ENCODE measurements at places on chromosomes 5 and 9.

GRCh38 chr5:42840269-42840668, 28.6 kb upstream of the SELENOP start:
- peak; percentile 86 for DNase-seq

GRCh38 chr5:162641142-162641813, 573.7 kb downstream of the GABRG2 start:
- DNase-seq: no peak

DNA sequence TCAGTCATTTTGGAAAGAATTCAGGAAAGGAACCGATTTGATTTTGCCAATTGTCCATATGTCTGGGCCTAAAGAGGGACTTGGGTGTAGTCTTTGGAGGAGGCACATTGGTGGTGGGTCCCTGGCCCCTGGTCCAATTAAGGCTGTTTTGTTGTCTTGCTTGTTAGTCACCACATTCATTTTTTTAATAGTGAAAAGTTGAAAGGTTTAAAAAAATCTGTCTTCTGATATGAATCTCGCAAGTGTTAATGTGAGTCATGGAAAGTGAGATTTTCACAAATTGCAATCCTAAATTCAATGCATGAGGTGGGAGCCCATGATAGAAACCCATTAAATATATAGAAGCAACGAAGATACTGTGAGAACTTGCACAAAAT, 165.9 kb upstream of the OTULINL start:
- DNase-seq: no peak

GRCh38 chr9:116278326-116278725, 124.7 kb downstream of the PAPPA start:
- peak; percentile 42 for DNase-seq

- DNase-seq: no peak
Observed at GRCh38 chr5:55917402-55918086, 66.4 kb downstream of the IL31RA start.

- DNase-seq: no peak
Observed at GRCh38 chr5:76688836-76689235, 27.1 kb upstream of the F2R start.

DNA sequence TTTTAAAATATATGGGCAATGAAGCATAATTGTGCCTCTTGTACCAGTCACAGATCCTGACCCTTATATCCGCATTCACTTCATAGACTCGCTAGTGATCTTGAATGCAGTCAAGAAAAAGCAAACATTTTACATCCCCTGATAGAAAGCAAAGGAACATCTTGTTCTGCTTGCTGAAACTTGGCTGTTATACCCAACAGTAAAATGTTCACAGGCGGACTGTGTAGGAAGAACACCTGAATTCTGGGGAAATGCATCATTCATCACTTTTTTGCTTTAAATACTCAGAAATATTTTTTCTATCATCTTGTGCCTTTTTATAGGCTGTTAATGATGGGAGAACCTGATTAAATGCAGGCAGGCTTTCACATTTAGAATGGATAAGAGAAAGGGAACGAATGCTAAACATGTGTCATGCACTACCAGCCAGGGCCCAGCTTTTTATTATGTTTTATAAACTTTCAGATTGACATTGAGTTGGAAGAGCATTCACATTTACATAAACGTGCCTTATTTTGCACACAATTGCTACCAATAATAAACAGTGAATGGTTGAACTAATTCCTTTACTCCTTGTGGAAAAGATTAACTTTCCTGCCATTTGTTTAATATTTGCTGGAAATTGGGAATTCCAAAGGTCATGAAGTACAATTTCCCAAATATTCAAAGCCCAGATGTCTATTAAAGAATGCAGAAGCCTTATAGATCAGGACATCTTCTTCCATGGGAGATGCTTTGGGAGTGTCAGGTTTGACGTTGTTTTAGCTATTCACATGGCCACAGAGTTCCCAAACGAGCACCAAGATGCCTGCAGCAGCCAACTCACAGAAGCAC, 756.2 kb downstream of the TLE1 start:
- DNase-seq: no peak

- peak; percentile 22 for DNase-seq
Observed at GRCh38 chr9:97895211-97895610, 27.1 kb downstream of the TRMO start.

DNA sequence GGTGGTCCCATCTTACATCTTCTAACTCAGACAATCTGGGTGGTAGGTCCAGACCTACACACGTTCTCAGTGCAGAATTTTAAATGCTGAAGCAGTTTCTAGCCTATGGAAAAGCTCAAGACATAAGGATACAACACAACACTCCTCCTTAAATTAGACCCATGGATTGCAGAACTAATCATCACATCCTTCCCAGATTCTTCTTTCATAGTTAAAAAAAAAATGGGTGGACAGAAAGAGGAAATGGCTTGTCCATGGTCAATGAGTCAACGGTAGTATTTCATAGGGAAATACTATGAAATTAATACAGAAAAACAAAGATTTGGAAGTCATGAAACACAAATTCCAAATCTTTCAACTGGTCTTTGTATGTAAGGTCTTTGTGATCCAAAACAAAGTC, 106.9 kb downstream of the PAPPA start:
- no peak for DNase-seq

GRCh38 chr5:170132269-170132975, 26.7 kb downstream of the FOXI1 start:
- peak; percentile 90 for DNase-seq

- DNase-seq: no peak
Observed at GRCh38 chr5:80662108-80662507, 7.3 kb upstream of the DHFR start.

GRCh38 chr5:137217599-137218200, 281.4 kb downstream of the SPOCK1 start:
- peak; percentile 48 for DNase-seq

DNA sequence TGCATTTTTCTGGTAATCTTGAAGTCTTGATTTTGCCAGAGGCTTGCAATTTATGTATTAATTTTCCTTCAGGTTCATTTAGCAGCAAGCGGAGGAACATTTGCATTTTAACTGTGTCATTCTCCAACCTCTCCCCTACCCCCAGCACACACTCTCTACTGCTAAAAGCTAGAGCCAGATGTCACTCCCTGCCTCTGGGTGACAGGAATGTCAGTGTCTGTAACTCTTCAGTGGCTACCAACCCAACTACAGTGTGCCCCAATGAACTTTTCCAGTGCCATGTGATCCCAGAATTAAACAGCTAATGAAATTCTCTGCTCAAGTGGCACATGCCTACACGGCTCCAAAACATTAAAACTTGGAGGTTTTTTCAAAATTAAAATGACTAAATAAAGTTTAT, 260.3 kb downstream of the GOLPH3 start:
- DNase-seq: no peak

DNA sequence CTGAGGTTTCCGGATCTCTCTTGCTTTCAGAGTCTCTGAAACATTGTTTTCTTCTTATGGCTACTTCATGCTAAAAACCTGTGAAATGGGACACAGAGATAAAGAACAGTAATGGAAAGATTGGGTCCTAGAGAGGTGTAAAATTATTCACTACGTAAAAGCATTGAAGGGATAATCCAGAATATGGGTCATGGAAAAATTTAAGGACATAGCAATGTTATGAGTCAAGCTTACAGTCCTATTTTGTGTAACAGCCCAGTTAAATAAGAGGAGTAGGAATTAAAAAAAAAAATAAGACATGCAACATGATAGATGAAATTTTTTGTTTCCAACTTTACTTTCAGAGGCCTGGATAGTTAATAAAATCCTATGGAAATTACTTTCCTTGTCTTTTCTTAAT, 61.9 kb upstream of the ELL2 start:
- peak; percentile 81 for DNase-seq

GRCh38 chr9:1051584-1052275, 1.6 kb downstream of the DMRT2 start:
- DNase-seq: peak; percentile 33

GRCh38 chr9:112495614-112496013, 9.0 kb downstream of the KIAA1958 start:
- DNase-seq: no peak

DNA sequence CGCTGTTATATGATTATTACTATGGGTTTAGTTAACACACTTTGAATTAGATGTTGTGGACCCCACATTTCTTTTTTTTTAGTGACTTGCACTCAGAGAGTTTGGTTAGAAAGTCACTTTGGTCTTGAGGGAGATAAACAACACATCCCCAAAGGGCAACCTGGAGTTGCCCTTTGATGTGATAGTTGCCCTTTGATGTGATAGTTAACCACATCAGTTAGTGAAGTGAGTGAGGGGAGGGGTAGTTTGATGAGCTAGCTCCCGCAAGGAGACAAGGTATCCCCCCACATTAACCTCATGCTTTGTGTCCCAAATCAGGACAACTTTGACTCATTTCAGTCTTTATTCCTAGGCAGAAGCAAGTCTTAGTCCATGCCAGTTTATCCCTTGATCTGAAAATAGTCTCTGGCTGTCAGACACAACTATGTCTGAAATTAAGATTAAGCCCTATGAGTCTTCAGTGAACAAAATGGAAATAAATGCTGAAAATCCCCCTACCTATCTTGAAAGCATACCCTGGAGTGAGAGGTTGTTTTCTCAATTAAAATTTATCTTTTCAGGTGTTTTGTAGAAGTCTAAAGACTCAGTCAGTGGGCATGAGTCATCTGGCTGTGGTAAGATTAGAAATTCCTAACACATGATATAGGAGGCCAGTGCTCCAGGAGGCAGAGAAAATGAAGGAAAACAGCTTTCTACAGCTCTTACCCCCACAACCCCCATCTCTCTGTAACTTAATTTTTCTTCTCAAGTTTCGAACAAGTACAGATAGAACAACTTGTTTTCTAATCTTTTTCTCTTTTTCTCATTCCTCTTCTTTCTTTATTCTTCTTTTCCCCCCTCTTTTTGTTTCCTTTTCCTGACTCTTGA, 208.9 kb upstream of the DMRTA1 start:
- peak; percentile 88 for DNase-seq

GRCh38 chr5:6734243-6734700, 21.0 kb downstream of the TENT4A start:
- peak; percentile 17 for DNase-seq

DNA sequence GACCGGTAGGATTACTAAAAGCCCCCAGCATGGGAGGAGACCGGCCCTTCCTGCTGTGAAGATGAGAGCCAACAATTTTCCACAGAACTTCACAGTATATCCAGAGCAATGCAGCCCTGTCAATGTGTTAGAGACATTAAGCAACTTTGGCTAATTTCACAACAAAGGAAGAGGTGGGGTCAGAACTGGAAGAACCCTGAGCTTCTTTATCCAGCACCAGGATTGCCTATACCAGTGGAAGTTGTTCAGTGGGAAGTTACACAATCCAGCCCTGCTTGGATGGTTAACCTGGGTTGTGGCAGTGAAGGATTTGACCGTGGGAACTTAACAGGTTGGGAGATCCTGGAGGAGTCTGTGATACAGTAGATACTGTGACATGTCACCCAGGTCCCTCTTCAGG, 197.0 kb downstream of the FBN2 start:
- no peak for DNase-seq

DNA sequence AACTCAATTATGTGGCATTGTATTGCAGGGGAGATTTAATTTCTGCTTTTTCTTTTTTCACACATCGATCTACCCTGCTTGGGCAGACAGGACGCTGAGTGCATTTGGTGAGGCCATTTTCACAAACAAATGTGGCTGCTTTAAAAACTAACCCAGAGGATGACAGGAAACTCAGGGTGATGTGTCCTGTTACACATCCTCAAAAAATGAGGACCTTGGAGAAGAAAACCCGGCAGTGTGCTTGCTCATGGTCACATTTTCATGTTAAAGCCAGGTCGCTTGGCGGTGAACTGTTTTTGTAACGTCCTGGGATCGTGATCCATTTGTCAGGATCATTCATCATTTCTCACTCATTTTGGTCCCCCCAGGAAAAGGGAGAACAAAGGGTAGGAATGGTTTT, 478.3 kb upstream of the ADAMTS16 start:
- peak; percentile 42 for DNase-seq

GRCh38 chr5:53917826-53918225, 357.4 kb downstream of the NDUFS4 start:
- no peak for DNase-seq

GRCh38 chr5:104909803-104910202, 1347.2 kb upstream of the NUDT12 start:
- DNase-seq: no peak

DNA sequence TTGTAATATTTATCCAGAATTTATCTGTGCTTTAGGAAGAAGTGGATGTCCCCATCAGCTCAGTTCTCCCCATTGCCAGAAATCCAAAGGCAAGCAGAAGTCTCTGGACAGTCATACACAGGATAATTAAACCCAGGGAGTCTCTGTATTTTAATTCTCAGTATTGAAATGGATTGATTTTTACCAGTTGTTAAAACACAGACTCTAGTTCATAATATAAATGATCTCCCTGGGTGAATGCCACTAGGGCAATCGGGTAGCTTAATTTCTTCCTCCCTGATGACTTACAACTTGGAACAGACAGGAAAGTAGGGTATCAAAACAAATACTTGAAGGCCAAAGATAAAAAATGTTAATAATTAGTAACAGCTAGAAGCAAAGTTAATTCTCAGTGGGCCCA, 66.5 kb upstream of the DAP start:
- peak; percentile 30 for DNase-seq

DNA sequence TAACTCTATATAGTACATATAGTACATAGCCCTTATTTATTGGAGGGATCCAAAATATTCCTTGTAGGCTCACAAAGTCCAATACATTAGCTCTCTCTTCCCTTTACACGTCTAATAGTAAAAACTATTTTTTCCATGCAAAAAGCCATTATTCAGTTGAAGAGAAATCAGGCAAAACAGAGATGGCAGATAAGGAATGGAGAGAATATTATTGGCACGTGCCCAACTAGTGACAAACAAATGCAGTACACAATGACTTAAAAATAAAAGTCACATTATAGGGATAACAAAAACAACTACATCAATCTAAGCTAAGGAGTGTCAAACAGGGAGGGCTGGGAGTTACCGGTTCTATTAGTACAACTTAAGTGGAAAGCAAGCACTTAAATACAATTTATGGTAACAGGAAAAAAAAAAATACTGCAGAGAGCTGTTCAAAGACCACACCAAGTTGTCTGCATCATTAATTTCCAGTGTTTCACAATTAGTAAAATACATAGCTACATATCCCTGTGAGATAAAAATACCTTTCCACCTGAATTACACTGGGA, 4.1 kb upstream of the SCAI start:
- no peak for DNase-seq

GRCh38 chr9:124940521-124940893, 376 bp downstream of the GOLGA1 start:
- no peak for DNase-seq

- no peak for DNase-seq
Observed at GRCh38 chr5:115126303-115126702, 43.4 kb downstream of the TRIM36 start.

DNA sequence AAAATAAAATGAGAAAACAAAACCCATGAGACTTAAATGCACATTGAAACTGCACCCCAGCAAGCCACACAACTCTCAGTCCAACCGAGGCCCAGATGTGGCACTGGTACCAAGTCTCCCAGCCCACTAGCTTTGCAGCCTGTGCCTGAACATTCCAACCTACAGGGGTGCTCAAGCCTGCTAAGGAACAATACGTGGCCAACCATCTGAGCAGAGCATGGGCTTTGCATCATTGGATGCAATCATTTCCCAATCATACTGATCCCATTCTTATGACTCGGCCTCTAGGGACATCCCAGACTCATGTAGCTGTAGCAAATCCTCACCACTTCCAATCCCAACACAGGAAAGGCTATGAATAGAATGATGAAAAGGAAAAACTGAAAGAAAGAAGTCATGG, 297.2 kb downstream of the SPOCK1 start:
- peak; percentile 93 for DNase-seq

GRCh38 chr5:35242702-35243258, 12.5 kb upstream of the PRLR start:
- no peak for DNase-seq
